Activated CD4-positive, alpha-beta T cell treated with anti-CD3 and anti-CD28 coated beads, Interleukin-2, amount 10 ng/mL, durations not matched to agents 24 days and 14 days (primary cell): ENCODE measurements at places on chromosomes 16 and 17. TPM values are rescaled to one million over a fixed set of nuclear protein-coding genes. Genes with fewer than 3 reads are reported as not detected.

GRCh38 chr17:78890498-78890897 is 12.5 kb downstream of the CEP295NL start:
- DNase-seq: peak; percentile 87

DNA sequence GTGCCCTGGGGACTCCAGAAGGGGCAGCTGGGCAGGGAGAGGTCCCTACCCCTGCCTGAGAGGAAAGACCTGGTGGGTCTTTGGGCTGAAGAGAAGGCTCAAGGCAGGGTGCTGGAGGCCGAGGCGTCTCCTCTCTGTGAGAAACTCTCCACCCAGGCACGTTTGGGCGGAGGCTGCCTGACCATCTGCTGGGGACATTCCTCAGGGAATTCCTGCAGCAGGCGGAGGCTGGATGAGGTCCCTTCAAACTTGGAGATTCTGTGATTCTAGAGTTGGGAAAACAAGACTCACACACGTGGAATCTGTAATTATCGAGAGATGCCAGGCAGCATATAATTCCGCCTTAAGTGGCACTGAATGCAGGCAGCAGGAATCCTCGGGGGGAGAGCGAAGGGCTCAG is 21.1 kb upstream of the PHF12 start:
- DNase-seq: no peak

DNA sequence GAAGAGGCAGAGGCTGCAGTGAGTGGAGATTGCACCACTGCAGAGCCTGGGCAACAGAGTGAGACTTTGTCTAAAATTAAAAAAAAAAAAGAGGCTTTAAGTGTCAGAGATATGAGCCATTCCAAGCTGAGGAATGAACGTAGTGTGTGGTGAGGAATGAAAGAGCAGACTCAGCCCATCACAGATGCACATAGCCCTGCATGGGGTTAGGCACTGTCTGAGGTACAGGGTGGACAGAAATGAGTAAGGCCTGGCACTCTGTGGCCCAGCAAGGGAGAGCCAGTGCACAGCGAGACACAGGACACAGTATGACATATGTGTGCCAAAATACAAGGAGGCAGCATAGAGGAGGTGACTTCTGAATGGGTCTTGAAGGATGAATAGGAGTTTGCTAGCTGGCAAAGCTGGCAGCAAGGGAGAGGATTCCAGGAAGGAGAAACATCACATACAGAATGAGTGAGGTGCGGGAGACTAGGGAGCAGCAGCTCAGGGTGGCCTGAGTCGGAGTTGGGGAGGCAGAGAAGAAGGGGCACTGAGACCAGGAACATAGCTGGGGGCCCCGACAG is 8.7 kb upstream of the ZNF469 start:
- DNase-seq: no peak

- DNase-seq: no peak
These were observed 8.1 kb downstream of the FTO start for GRCh38 chr16:53712065-53712464.

- DNase-seq: peak; percentile 54
These were observed 3.7 kb upstream of the HCRT start for GRCh38 chr17:42188749-42189650.

DNA sequence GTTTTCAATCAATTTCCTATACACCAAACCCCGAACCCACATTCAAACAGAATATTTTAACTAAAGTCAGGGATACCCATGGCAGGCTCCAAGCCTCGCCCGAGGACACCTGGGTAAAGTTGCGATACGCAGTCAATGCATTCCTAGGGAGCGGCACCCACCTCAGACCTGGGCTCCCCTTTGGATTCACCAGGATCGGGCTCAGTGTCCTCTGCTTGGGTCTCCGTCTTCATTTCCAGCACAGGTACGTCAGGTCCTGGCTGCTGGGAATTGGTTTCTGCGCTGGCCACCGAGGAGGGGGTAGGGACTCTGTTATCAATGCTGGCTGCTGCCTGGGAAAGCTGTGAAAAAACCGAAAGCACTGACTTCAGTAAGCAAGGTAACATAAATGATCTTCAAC is 51.7 kb upstream of the TRAP1 start:
- no peak for DNase-seq

DNA sequence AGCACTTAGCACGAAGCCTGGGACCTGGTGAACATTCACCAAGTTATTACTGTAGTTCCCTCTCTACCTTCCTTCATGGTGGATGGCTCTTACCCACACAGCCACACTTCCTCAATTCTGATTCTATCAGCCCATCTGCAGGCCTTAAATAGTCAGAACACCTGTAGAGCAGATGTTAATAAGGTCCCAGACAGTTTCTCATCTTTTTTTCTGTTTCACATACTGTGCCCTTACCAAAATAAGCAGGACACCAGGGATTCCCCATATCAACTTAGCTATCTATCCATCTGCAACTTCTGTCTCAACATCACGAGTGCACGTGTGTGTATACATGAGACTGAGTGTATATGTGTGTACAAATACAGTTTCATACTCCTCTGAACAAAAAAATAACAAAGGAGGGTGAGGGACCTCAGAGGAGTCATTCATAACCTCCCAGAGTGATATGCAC is 2.8 kb downstream of the RECQL5 start:
- DNase-seq: no peak

GRCh38 chr17:44900894-44901293 is 1.6 kb upstream of the EFTUD2 start:
- no peak for DNase-seq

DNA sequence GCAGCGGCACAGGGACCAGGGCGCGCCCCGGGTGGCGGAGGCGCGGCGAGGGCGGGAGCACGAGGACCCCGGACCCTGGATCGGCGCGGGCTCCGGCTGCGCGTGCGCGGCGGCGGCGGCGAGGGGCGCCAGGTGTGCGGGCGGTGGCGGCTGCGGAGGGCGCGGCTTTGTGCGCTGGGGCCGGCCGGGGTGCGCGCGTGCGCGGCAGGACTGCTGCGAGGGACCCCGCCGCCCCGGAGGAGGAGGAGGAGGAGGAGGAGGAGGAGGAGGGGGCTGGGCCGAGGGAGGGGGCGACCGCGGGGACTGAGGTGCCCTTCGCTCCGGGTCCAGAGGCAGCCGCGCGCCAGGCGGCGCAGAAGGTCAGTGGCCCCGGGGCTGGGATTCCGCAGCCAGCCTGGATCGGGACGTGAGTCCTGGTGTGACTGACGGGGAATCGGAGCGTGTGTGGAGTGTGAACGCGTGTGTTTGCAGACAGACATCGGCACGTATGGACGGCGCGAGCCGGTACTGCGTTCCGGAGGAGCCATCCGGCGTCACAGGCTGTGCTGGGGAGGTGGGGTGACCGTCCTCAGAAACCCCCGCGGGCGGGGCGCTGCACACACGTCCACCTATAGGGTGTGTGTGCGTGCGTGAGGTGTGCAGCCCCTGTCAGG is 19.5 kb upstream of the RAP1GAP2 start:
- no peak for DNase-seq

DNA sequence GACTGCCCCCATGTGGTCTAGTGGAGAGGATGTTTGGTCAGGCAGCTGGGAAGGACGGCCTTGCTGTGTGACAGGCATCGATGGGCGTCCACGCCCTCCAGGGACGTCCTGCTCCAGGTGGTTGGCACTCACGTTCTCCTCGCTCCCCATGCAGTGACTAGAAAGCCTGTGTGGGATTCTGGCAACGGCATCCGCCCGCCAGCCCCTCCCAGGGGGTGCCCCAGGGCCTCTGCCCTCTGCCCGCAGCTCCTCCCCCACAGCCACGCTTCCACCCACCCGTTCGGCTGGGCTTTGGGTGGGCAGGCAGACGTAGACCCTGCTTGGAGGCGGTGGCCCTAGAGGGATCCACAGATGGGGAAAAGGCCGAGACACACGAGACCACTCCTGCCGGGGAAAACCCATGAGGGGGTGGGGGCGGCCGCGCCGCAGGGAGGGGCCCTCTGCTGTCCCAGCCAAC is 4.7 kb upstream of the IL17C start:
- DNase-seq: peak; percentile 76

GRCh38 chr17:27873211-27873610 is 20.0 kb downstream of the LYRM9 start:
- DNase-seq: no peak

GRCh38 chr17:69269131-69269998 is 40.7 kb upstream of the ABCA10 start:
- DNase-seq: no peak

DNA sequence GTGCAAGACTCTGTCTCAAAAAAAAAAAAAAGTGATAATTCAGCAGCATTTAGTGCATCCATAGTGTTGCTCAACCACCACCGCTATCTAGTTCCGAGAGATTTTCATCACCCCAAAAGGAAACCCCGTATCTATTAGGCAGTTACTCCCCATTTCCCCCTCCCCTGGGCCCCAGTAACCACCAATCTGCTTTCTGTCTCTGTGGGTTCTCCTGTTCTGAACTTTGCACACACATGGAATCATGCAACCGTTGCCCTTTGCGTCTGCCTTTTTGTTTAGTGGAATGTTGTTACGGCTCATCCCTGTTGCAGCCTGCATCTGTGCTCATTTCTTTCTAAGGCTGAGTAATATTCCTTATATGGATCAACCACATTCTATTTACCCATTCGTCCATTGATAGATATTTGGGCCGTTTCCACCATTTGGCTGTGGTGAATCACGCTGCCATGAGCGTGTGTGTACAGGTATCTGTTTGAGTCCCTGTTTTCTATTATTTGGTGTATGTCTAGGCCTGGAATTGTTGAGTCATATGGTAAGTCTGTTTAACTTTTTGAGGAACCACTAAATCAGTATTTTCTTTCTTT is 8.7 kb upstream of the SYNGR2 start:
- DNase-seq: no peak

- DNase-seq: no peak
These were observed 148.2 kb upstream of the GOT2 start for GRCh38 chr16:58882292-58882691.

DNA sequence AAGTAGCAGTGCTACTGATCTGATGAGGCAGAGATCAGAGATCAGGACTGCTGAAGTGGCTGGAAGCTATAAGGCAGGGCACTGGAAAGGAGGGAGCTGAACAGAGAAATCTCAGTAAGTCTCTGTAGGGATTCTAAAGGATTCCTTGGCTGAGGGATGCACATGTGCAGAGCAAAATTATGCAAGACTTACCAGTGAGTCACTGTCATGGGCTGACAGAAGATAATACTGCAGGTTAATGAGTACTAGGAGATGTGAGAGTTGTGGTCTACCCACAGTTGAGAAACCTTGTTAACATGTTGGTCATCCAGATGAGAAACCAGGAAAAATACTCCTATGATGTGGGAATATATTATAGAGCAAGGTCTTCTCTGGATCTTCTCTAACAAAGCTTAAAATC is 378.1 kb downstream of the HAPSTR1 start:
- DNase-seq: no peak

DNA sequence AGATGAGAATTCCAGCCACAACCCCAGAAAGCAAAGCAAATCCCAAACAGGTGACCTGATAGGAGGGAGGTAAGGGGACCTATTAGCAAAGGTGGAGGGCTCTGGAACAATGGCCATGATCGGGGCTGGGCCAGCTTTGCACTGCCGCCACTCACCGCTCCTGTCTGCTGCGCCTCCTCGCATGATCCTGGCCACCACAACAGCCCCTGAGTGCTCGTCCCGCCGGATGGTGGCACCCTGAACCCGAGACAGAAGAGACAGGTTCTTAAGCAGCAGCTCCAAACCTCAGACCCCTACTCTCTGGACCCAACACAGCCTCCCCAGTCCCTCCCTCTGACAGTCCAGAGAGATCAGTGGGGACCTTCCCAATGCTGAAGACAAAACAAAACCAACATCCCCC is 5.3 kb downstream of the MPP3 start:
- DNase-seq: no peak

DNA sequence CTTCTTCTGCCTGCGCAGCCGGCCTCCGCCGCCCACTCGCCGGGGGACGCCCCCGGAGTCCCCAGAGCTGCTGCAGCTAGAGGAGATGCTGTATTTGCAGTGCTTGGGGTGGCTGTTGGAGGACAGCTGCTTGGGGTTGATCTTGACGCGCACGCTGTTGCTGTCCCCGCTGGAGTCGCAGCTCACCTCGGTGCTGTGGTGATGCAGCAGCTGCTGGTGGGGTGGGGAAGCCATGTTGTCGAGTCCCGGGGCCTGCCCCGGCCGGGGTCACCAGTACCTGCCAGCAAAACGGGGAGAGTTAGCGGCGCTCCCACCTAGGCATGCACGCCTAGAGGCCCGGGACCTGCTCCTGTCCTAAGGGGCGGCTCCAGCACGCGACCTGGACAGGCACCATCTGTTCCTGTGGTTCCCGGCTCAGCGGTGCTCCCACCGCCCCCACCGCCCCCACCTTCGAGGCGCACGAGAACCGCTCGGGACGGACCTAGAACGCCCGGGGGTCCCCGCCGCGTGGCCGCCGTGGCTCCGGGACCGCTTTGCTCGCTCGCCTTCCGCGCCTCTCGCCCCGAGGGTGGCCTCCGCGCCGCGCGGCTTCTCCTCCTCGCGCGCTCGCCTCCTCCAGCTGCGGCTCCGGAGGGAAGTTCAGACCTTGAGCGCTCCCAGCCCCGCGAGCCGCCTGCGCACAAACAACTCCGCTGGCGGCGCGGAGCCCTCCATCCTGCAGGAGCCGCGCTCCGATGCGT is 863 bp downstream of the ADCY9 start:
- peak; percentile 84 for DNase-seq

DNA sequence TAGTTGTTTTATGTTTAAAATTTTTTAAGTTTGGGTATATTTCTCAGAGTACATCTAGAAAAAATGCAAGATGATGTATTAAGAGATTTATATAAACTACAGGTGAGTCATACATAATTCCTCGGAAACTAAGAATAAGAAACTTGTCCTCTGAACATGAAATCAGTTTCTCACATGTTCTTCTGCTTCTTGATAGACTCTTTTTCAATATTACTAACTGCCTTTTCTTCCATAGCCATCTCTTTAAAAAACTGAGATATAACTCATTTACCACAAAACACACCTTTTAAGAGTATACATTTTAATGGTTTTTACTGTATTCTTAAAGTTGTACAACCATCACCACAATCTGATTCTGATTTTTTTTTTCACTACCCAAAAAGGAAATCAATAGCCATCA is 238.4 kb upstream of the AXIN2 start:
- no peak for DNase-seq

DNA sequence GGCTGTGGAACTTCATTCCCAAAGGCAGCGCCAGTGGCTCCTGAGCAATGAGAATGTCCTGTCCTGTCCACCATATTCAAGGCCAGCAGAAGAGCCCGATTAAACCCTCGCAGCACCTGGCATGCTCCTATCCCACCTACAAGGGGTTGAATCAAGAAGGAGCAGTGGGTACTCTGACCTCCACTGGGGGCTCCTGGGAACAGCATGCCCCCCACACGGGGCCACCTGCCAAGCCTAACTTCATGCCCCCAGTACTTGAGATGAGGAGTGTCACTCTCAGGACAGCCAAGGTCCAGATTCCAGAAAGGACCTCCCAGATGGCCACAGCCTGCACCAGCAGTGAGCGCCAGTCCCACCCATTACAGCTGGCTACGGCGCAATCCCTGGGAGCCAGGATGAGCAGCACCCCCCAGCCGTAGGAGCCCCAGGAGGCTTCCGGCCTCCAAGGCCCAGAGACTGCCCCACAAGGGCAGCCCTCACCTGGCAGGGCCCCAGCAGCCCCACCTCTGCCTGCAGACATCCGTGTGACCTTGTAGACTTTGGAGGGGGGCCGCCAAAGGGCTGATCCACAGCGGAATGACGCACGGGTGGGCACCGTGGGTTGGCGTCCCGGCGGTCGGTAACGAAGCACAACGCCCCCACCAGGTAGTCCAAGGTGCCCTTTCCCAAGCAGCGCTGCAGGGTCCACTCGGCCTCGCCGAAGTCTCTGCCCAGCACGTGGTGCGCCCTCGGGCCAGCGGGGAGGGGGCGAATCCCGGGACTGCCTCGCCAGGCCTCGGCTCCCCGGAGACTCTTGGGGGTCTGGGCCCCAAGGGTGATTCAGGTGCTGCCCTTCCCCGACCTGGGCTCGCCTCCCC is 1.0 kb upstream of the MPDU1 start:
- peak; percentile 63 for DNase-seq

Gene TEKT1
- total RNA-seq: not detected in 2 replicates

Gene ASPA
- total RNA-seq: not detected in 2 replicates

Gene TEDC2
- 40.7 and 41.7 TPM in 2 replicates for total RNA-seq

Gene MYBBP1A
- 178 and 181 TPM in 2 replicates for total RNA-seq

Gene ITGAD
- not detected in 2 replicates for total RNA-seq
